ENCODE measurements at places on chromosomes 4 and X.

DNA sequence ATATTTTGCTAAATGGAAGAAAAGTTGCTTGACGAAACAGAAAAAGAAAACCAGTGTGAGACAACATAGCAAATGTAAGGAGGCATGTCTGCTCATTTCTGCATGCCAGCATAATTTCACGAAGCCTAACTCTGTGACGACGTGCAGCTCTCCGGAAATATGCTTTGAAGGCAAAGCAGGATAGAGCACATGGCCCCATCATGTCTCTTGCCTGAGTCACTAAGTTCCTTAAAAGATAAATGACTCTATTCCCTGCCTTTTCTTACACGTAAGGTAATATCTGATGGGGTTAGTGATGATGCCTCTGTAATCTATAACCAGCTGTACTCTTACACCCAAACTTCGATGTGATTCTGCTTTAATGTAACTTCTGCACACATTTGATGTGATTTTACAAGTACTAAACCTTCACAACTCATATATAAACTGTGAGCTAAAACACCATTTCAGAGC, 64.5 kb downstream of the ANXA3 start:
- no peak for DNase-seq

GRCh38 chrX:104419211-104419610, 146.8 kb upstream of the IL1RAPL2 start:
- no peak for DNase-seq

GRCh38 chr4:2902126-2902525, 58.5 kb downstream of the ADD1 start:
- DNase-seq: no peak

DNA sequence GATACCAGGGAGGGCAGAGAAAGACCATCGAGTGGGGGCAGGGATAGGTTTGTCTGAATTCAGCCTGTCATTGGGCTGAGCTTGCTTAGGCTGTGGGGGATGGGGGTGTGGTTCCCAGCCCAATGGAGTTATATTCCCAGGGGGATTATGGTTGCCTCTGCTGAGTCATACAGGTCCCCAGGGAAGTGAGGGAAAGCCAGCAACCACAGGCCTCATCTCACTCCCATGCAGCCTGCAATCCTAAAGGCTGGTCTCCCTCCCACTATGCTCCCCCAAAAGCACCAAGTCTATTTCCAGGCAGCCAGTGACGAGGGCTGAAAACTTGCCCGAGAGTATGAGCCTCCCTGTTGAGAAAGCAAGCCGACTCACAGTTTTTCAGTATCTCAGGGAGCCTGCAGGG, 39.3 kb downstream of the AFM start:
- no peak for DNase-seq

GRCh38 chr4:128768373-128768996, 41.0 kb upstream of the JADE1 start:
- no peak for DNase-seq

DNA sequence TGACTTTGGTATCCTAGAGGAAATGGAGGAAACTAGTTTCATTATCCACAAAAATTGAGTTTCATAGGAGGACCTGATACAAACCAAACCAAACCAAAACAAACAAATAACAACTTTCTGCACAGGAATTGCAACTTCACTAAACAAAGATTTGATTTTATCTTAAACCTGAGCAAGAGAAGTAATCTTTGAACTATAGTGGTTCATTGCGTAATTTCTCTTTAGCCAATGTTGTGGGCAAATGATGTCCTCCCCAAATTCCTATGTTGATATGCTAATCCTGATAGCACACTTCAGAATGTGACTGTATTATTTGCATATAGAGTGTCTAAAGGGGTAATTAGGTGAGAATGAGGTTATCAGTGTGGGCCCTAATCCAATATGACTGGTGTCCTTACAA, 102.4 kb downstream of the CAMK2D start:
- no peak for DNase-seq

All from stimulated activated CD4-positive, alpha-beta T cell treated with anti-CD3 and anti-CD28 coated beads, Interleukin-12 subunit alpha, Interleukin-12 subunit beta, amount 100 ng/mL, for 4 hours (primary cell).